NCI-H1436 (cell line): ENCODE measurements at places on chromosomes 2 and 18.

GRCh38 chr2:79512442-79513401 is at the start of gene CTNNA2:
Gene CTNNA2, plus strand, starts transcription at chr2:79513051.
- peak; percentile 84 for DNase-seq

- DNase-seq: no peak
These were observed 2.8 kb upstream of the SLC20A1 start for GRCh38 chr2:112642966-112643365.

DNA sequence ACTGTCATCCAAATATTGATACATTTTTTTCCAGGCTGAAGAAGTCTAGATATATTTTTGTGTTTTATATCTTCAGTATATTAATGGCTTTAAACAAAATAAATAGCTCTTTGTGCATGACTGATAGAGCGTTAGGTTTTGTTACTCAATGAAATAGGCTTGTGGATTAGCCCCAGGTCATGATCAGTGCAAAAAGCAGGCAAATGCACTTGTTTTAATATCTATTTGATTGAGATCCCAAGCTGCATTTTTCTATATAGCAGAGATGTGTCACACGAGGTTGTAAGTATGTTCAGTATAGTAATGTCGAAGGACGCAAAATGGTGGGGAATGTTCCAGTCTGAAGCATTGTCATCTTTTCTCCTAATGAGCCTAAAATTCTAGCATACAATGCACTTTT is 198.5 kb downstream of the ZNF407 start:
- DNase-seq: no peak

- no peak for DNase-seq
These were observed 130.9 kb downstream of the STK39 start for GRCh38 chr2:168116448-168116847.

- no peak for DNase-seq
These were observed 3.0 kb downstream of the LCLAT1 start for GRCh38 chr2:30450025-30450424.

DNA sequence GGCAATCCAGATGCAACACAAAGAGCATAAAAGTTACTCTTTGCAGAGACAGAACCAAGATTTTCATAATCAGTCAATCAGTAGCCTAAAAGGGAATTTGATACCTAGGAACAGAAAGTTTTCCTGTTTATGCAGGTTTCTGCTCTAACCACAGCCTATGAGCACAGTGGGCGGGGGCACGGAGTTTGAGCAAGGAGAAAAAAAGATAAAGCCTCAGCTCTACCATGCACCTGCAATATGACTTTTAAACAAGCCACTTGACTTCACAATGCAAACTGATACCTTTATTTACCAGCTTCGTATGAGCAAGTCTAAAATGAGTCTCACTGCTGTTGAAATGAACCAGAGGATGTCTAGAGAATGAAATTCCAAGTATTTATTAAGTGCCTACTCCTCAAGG is 5.6 kb upstream of the LRATD1 start:
- DNase-seq: no peak

DNA sequence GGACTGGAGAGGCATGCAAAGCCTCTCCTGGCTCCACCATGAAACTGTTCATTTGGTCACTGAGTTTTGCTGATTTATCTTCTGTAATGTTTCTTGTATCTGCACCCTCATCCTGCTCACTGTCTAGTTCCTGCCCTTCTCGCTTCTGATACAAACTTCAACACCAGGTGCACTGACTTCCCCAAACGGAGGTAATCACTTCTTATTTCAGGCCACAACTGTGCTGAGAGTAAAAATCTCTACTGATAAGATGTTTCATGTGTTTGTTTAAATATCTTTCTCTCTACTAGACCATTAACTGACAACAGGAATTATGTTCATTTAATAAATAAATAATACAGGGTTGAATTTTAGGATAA is 10.9 kb upstream of the NT5C1B start:
- no peak for DNase-seq

DNA sequence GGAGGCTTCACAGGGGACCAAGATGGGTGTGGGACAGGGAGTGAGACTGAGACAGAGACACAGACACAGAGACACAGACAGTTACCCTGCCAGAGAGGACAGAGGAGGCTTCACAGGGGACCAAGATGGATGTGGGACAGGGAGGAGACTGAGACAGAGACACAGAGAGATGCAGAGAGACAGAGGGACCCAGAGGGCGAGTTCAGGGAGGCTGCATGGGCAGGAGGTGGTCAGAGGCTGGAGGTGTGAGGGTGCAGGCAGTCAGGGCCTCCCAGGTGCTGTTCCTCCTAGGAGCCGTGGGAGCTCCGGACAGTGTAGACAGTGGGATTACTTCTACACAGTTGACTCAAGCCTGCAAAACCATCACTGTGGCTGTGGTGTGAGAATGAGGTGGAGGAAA is 206.2 kb upstream of the PXDN start:
- no peak for DNase-seq

DNA sequence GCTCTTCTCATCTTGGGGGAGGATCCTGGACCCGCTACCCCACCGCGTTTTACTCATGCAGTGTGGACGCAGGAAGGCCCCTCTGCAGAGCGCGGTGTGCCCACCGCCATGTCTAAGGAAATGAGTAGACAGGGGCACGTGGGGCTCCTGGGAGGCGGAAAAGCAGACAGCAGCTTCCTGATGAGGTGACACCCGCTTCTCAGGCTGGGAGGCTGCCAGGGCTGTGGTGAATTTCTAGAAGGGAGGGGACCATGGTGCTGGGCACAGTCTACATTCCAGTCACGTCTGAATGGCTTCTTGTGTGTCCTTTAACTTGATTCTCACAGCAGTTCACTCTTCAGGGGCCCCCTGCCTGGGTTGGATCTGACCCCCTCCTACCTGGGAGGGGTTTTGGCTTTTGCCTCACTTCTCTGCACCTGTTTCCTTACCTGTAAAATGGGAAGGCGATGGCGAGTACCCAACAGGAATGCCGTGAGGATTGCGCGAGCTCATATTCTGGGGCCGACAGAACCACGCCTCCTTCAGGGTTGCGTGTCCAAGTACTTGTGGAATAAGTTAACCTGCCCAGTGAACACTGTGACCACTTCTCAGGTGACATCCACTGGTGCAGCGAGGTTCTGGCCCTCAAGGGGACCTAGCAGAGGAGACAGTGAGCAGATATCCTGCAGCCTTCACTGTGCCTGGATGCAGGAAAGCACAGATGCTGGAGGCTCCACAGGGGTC is 32.3 kb upstream of the MBP start:
- no peak for DNase-seq

DNA sequence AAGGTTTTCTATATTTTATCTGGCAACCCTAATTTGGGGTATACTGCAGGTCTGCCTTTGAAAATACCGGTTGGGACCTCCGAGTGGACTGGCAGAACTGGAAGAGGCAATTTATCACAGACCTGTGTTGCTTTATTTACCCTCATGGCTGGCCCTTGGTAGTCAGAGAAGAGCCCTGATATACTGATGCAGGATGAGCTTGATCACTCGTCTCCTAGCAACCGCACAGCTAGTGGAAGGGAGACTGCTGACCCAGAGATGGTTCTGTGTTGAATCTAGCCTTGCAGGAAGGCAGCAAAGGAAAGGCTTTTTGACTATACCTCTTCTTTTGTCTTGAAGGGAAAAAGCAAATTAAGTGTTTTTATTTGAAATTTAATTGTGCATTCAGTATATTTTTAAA is 154.7 kb downstream of the EML6 start:
- DNase-seq: peak; percentile 4

DNA sequence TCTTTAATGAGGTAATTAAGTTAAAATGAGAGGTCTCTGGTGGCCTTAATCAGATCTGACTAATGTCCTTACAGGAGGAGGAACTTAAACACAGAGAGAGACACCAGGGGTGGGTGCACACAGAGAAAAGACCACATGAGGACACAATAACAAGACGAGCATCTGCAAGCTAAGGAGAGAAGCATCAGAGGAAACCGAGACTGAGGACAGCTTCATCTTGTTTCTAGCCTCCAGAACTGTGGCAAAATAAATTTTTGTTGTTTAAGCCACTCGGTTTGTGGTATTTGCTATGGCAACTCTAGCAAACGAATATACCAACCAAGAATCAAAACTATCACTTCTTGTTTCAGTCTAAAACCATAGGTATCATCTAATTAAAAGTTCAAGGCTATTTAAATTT is 400.1 kb downstream of the PID1 start:
- no peak for DNase-seq

- no peak for DNase-seq
These were observed 16.1 kb upstream of the PUM2 start for GRCh38 chr2:20366672-20367116.

GRCh38 chr2:178747767-178748166 is 59.5 kb downstream of the TTN start:
- DNase-seq: no peak

- no peak for DNase-seq
These were observed 3.7 kb upstream of the CRYBA2 start for GRCh38 chr2:218996937-218997336.

DNA sequence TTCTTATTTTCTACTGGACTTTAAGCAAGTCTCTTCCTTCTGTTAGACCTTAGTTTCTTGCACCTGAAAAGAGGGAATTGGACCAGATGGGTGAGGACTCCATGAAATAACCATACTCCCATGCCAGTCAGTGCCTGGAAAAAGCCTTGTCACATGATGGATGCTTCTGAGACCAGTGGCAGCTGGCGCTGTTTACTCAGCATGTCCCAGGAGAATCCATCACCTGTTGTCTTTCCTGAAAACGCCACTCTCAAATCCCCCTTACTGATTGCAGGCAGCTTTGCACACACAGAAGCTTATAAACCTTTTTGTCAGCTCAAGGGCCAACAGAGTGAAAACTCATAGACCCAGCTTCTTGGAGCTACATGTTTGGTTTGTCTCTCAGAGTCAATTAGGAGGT is 117.6 kb downstream of the POLE4 start:
- DNase-seq: peak; percentile 96

- DNase-seq: no peak
These were observed 184.2 kb upstream of the KLHL29 start for GRCh38 chr2:23200787-23201114.

DNA sequence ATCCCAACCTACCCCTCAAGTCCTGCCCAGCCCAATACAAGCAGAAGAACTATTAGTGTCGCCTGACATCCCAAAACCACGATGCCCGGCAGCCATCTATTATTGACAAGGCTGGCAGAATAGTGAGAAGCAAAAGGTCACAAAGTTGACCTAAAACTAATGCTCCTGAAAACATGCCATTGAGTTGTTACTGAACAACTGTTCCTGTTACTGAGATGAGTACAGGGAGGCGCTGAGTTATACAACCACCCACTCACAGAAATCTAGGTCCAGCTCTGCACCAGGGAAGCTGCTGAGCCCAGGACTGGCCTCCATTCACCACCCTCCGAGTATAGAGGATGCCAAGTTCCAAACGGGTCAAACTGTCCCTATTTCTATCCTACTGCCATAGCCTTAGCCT is 180.0 kb upstream of the ACAA2 start:
- no peak for DNase-seq

DNA sequence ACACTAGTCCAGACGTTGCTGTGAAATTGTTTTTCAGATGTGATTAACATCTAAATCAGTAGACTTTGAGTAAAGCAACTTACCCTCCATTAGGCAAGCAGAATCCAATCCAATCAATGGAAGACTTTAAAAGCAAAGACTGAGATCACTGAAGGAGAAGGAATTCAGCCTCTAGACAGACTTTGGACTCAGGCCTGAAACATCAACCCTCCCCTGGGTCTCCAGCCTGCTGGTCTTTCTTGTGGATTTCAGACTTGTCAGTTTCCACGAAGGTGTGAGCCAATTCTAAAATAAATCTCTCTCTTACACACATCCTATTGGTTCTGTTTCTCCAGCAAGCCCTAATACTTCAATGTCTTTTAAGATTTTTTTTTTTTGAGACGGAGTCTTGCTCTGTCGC is 50.0 kb upstream of the EDAR start:
- DNase-seq: no peak

GRCh38 chr2:84187258-84187657 is 271.8 kb downstream of the SUCLG1 start:
- DNase-seq: no peak

- DNase-seq: no peak
These were observed 78.5 kb downstream of the PRKCE start for GRCh38 chr2:45729753-45730512.

- no peak for DNase-seq
These were observed 9.3 kb upstream of the MTCL1 start for GRCh38 chr18:8695932-8696517.

DNA sequence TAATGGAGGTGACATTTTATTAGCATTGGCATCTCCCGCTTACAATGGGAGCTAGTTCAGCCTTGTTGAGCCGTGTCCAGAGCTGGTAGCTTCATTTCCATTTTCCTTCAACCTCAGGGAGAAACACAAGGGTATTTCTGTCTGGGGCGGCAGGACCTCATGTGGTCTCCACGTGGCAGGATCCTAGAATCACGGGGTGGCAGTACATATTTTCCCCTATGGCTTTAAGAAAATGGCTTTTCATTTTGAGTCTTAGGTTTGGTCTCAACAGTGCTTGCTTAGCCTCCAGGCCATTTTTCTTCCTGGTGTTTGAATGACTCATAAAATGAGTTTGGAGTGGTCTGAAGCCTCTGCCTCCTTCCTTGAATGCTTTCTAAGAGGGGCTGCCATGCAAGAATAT is 20.3 kb downstream of the CABLES1 start:
- DNase-seq: no peak

GRCh38 chr2:72271766-72272641 is 124.3 kb upstream of the CYP26B1 start:
- DNase-seq: no peak

DNA sequence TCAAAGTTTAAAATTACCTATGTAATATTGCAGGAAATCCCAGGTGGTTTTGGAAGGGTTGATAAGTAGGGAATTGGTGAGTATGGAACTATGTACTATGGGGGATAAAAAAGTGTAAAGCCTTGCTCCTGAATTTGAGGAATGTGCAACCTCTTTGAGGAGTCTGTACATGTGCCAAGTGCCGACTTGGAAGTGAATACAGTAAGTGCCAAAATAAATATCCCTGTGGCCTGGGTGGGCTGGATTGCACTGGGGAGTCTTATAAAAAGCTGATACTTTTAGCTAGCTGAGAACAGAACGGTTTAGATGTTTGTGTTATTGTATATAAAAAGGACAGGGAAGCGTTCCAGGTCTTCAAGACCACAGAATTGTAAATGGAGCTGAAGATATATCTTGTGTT is 317.1 kb upstream of the LRRTM1 start:
- no peak for DNase-seq

GRCh38 chr2:12715258-12716031 is 1.3 kb upstream of the TRIB2 start:
- no peak for DNase-seq

DNA sequence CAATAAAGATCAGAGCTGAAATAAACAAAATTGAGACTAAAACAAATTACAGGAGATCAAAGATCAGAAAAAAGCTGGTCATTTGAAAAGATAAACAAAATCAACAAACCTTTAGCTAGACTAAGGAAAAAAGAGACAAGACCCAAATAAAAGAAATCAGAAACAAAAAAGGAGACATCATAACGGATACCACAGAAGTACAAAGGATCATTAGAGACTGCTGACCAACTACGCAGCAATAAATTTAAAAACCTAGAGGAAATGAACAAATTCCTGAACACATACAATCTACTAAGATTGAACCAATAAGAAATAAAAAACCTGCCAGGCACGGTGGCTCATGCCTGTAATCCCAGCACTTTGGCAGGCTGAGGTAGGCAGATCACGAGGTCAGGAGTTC is 33.7 kb downstream of the USP34 start:
- DNase-seq: no peak
